ENCODE measurements at places on chromosomes 13 and 19. TPM values are rescaled to one million over a fixed set of nuclear protein-coding genes. Genes with fewer than 3 reads are reported as not detected.

C19orf33 gene
- total RNA-seq, result not detected

THSD1 gene
- total RNA-seq, result 12.7 TPM

FRY gene
- 94.8 TPM for total RNA-seq

NLRP7 gene
- total RNA-seq, result not detected

GSX1 gene
- 0.92 TPM for total RNA-seq

Measured in diencephalon (tissue), 1 donor.